ENCODE measurements at places on chromosomes 6 and 20.
A peak's percentile ranks its signal among the peaks of the same experiment; 100 is the strongest.

- no peak for DNase-seq
These were observed 91.7 kb upstream of the SLC22A16 start for GRCh38 chr6:110567957-110568696.

DNA sequence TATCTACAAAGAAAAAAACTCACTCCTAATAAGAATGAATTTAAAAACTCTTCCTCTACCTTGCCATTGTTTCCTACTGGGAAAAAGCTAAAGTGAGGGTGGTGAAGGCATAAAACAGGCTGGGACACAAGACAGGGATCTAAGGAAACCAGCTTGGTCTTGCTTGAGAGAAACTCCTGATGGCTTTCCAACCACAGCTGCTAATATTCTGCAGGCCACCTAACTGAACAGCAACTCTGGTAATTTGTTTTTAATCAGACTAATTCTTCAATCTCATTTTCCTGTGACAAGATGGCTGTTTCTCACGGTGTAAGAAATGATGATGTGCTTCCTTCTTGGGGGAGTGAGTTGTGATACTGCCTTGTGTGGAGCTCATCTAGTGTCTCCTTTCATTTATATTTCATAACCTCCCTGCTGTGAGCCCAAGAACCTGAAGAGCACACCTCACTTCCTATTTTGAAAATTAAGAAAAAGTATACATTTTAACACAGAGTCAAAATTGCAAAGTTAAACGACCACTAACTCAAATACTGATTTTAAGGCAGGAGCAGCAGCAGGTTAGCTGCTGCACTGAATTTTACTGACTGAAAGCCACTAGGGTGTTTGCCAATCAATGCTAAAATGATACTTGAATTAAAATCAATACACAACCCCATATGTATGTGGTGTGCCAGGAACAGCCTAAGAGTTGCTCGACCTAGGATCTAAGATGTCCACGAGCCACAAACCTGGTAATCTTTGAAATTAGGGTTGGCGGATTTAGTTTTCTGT is 58.0 kb downstream of the BACH2 start:
- no peak for DNase-seq

DNA sequence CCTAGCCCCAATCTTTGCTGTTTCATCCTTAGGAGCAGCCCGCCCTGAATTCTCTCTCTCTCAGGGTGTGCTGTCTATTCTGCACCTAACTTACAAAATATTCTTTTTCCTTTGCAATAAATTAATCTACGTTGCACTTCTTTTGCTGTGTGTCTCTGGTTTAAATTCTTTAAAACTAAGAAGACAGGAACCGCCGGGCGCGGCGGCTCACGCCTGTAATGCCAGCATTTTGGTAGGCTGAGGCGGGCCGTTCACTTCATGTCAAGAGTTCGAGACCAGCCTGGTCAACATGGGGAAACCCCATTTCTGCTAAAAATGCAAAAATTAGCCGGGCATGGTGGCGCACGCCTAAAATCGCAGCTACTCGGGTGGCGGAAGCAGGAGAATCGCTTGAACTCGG is 148.5 kb upstream of the PRSS16 start:
- no peak for DNase-seq

DNA sequence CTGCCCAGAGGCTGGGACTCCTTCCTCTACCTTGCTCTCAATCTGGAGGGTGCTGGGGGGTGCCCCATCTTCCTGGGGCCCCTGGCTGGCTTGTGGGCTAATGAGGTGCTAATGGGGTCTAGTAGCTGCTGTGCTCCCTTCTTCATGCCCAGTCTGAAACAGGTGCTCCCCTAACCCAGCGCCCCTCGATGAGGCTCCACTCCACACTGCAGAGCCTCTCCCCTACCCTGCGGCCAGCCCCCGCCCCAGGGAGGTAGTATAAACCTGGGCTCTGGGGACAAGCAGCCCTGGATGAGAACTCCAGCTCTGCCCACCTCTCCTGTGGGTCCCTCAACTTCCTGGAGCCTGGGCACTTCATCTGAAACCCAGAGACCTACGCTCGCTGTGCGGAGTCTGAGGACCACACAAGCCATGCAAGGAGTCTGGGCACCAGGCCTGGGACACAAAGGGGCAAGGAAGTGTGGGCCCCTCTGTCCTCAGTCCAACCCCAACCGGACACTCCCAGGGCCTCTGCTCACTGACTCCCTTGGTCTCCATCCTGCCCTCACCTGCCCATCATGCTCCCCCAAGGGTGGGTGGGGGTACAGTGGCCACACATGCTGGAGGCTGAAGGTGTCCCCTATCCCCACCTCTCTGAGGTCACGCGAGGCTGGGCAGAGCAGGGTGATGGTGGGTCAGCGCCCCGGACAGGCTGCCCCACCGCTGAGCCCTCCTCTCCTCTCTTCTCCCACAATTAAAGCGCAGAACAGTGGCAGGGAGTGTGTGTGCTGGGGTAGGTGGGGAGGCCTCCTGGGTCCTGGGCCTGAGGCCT is 6.1 kb downstream of the RPL10A start:
- DNase-seq = no peak

- no peak for DNase-seq
These were observed 186.7 kb upstream of the VGLL2 start for GRCh38 chr6:117078624-117079023.

DNA sequence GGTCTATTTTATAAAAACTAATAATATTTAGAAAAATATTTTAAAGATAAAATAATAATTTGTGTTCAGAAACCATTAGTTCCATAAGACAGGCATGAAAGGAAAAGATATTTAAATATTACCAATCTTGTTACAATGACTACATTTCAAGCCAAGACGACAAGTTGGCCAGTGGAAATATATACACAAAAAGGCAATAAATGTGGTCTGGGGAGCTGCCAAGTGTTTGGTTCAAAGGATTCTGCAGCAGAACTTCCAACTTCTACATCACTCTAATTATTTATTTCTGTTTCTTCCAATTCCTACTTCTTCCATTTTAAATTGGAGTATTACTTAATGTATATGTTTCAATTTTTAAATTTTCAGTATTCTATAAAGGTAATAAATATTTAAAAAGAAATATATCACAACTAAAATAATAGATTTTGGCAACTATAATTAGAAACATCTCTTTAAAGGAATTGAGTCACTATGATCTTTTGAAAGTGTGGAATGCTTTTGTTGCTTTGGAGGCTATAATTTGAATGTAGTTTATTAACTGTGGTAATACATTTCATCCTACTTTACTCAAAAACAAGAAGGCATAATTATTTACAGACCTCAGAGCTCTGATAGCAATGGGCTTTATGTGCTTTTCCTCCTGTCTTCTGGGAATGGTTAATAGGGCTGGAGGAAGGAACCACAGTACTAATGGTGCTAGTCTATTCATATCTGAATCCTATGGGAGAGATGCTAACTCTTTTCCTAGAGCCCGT is 129.7 kb upstream of the FAM184A start:
- no peak for DNase-seq

- peak; percentile 83 for DNase-seq
These were observed 18.0 kb downstream of the ATP9A start for GRCh38 chr20:51750037-51750769.

DNA sequence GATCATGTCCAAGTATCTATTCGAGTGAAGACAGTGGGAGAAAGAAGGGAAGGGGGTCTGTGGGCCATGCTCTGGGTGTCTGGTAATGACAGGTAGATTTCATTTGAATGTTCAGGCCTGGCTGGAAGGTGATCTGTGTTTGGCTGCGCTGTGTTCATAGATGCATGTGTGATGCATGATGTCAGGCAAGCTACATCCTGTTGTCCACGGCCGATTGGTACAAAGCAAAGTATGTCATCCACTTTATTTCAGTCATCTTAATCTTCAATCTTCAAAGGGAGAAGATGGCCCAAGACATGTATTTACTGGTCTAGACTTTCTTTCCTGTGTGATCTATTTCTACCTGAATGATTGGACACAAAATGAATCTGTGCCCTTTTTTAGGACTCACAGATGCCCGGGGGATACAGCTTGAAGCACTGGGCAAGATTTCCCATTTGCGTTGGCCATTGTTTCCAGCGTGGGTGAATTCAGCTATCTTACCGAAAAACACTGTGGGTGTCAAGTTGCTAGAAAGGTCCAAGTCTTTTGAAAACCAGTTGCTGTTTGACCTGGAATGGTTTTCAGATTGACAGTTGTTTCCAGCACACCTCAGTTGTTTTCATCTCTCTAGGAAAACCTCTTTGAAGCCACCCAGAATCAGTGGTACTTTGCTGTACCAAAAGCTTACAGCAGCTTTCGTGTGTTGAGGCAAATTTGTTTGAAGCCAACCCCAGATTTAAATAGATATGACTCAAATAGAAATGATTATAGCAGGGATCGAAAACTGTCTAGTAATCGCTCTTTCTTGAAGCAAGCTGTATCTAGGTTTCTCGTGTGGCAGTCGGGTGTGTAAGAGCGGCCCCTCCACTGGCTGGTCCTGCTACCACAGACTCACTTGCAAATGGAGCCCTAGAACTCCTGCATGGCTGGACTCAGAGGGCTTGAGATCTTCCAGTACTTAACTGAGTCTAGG is 27.2 kb downstream of the DUSP22 start:
- peak; percentile 53 for DNase-seq

GRCh38 chr6:43669922-43670622 is 17.5 kb downstream of the MRPS18A start:
- no peak for DNase-seq

- peak; percentile 92 for DNase-seq
These were observed 27.2 kb upstream of the BTBD3 start for GRCh38 chr20:11890331-11891076.

GRCh38 chr6:54427396-54427937 is 119.2 kb downstream of the TINAG start:
- no peak for DNase-seq

All from sigmoid colon (tissue), 7 donors.